Activated naive CD8-positive, alpha-beta T cell treated with anti-CD3 and anti-CD28 coated beads for 36 hours (primary cell): ENCODE measurements at places on chromosomes 1 and 21. TPM values are rescaled to one million over a fixed set of nuclear protein-coding genes. Genes with fewer than 3 reads are reported as not detected.

Gene GUCA2B
- total RNA-seq = not detected

Gene CHI3L1
- total RNA-seq = not detected

- DNase-seq = peak; percentile 2
Observed at GRCh38 chr1:239387304-239388158, 1.2 kb downstream of the CHRM3 start.

GRCh38 chr1:152580433-152580832, at the start of gene LCE3D:
LCE3D (minus strand) TSS chr1:152580516; CDS start chr1:152579936, 580 bp downstream.
- no peak for DNase-seq

GRCh38 chr1:65820983-65821382, 28.3 kb downstream of the PDE4B start:
- DNase-seq = no peak
